ENCODE measurements at places on chromosomes 12 and 14. TPM values are rescaled to one million over a fixed set of nuclear protein-coding genes. Genes with fewer than 3 reads are reported as not detected.

Gene GPRC5A
- total RNA-seq, result 3.1 TPM

Gene TESPA1
- total RNA-seq, result not detected

Gene KERA
- total RNA-seq, result not detected

Gene CSAD
- total RNA-seq, result 11.7 TPM

Gene FOXJ2
- total RNA-seq, result 8.0 TPM

Gene SERPINA1
- under 0.01 TPM for total RNA-seq

Gene HNF1A
- not detected for total RNA-seq

Gene ITGB7
- 0.44 TPM for total RNA-seq

Gene IGFBP6
- total RNA-seq, result 1,775 TPM

Gene EXOC3L4
- total RNA-seq, result 0.44 TPM

Gene KRT85
- not detected for total RNA-seq

Gene KICS2
- 7.1 TPM for total RNA-seq

Gene CLEC1B
- total RNA-seq, result not detected

Gene ATP2A2
- 144 TPM for total RNA-seq

Gene GLI1
- 1.6 TPM for total RNA-seq

Gene GLTP
- 59.0 TPM for total RNA-seq

Gene TMEM229B
- total RNA-seq, result 2.0 TPM

Gene IL31
- total RNA-seq, result not detected

Gene PLEKHD1
- under 0.01 TPM for total RNA-seq

Gene CCDC177
- under 0.01 TPM for total RNA-seq

Gene ARHGAP9
- not detected for total RNA-seq

Gene INSM2
- not detected for total RNA-seq

Gene JDP2
- 48.6 TPM for total RNA-seq

Gene LHX5
- not detected for total RNA-seq

Gene KRT77
- total RNA-seq, result not detected

Gene VAMP1
- 10.2 TPM for total RNA-seq

Gene AQP5
- total RNA-seq, result not detected

Gene GPR135
- 4.1 TPM for total RNA-seq

Gene GUCY2C
- not detected for total RNA-seq

Gene LRIG3
- total RNA-seq, result 211 TPM

Gene CLSTN3
- 19.4 TPM for total RNA-seq

Gene RPL10L
- not detected for total RNA-seq

Gene CCDC198
- not detected for total RNA-seq

Gene FSCB
- not detected for total RNA-seq

Gene RFX4
- not detected for total RNA-seq

Gene IL26
- not detected for total RNA-seq

Gene LMBR1L
- 88.0 TPM for total RNA-seq

Gene TMTC2
- 12.4 TPM for total RNA-seq

Gene OAS1
- total RNA-seq, result 0.87 TPM

Measured in smooth muscle cell of trachea (primary cell).